Fibroblast of the aortic adventitia (primary cell): ENCODE measurements at places on chromosomes 12 and 14. TPM values are rescaled to one million over a fixed set of nuclear protein-coding genes. Genes with fewer than 3 reads are reported as not detected.
A peak's percentile ranks its signal among the peaks of the same experiment; 100 is the strongest.

The E2F7 gene
- total RNA-seq, result 2.3 and 23.4 TPM in 2 replicates

The CHD8 gene
- 59.8 and 72.7 TPM in 2 replicates for total RNA-seq

The MUCL1 gene
- not detected in 2 replicates for total RNA-seq

- DNase-seq, result no peak
These were observed 39.5 kb downstream of the WASHC3 start for GRCh38 chr12:102022286-102022685.

DNA sequence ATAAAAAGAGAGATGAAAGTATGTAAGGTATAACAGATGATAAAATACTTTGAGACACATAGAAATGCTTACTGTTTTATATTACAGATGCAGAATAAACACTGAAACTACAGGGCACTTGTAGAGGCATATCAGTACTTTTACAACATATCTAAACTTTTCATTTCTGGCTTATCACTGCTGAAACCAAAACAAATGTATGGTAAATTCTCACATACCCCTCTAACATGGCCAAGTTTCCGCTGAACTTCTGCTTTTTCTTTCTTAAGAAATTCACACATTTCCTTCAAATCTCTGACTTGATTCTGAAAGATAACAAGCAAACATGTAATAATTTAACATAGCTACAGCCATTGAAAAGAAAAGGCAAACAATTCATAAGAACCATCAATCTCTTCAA is 33.3 kb upstream of the C12orf50 start:
- DNase-seq, result no peak

DNA sequence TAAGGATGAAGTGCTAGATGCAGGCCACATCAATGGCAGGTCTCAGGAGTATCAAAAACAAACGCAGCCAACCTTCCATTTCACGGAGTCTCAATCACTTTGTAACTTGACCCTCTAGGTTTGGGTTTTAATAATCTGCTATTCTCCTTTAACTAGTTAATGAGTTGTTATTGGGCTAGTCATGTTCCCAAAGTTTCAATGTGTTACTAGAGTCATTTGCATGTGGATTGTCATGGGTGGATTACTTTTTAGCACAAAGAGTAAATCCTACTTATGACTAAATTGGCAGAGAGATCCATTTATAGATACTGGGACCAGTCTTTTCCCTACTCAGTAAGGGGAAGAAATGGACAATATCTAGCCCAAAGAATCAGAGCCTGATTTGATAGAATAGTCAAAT is 151.0 kb downstream of the BCAT1 start:
- DNase-seq, result no peak

DNA sequence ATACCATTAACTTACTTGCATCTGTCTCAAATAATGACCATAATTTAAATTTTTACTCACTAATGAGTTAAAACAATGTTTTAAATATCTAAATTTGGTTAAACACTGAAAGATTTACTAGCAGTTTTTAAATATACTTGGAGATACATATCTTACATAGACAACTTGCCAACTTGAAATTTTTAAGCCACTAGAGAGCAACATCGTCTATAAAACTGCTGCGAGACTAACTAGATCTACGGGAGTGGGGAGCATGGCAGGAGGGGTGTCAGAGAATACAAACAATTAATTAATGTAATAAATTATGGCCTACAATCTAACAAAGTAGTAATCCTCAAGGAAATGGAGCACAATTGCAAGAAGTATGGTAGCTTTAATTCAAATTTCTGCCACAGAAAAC is 120.4 kb downstream of the LRRIQ1 start:
- DNase-seq, result no peak

GRCh38 chr14:92519246-92520101 is 5.9 kb downstream of the RIN3 start:
- DNase-seq, result no peak

- DNase-seq, result no peak
These were observed 34.2 kb downstream of the ARID4A start for GRCh38 chr14:58332561-58332960.

GRCh38 chr12:131959641-131960589 is 10.2 kb downstream of the EP400 start:
- DNase-seq, result no peak

GRCh38 chr12:29591140-29592020 is 93.9 kb upstream of the OVCH1 start:
- peak; percentile 62 for DNase-seq

GRCh38 chr12:103758310-103759089 is 82.5 kb downstream of the NT5DC3 start:
- DNase-seq, result no peak

DNA sequence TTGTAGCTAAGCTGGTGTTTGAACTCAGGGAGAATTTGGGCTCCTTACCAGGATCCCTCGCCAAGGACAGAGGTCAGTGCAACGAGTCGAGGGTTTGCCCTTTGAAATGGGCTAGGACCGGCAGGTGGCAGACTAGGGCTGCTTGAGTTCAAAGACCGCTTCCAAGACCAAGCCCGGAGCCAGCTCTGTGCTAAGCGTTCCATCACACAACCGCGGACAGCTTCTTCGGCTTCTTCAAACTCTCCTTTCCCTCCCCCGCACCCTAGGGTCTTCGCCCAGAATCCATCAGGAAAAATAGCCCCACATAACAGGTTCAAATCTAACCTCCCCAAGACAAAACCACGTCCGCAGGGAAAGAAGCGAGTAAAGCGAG is 705 bp upstream of the FLVCR2 start:
- peak; percentile 83 for DNase-seq

- DNase-seq, result no peak
These were observed 98.5 kb upstream of the SLC24A4 start for GRCh38 chr14:92224358-92224954.

GRCh38 chr12:34219046-34219770 is 196.9 kb downstream of the ALG10 start:
- no peak for DNase-seq

- DNase-seq, result no peak
These were observed 126.4 kb downstream of the TMEM132C start for GRCh38 chr12:128393346-128393745.

- DNase-seq, result peak; percentile 50
These were observed 155.6 kb downstream of the SLC6A15 start for GRCh38 chr12:84756961-84757360.

GRCh38 chr12:85531341-85531740 is 251.3 kb downstream of the ALX1 start:
- DNase-seq, result no peak

- peak; percentile 55 for DNase-seq
These were observed 192.6 kb upstream of the BCL2L14 start for GRCh38 chr12:11877869-11878780.
